Liver (tissue), 10 donors: ENCODE measurements at places on chromosomes 12 and 14.
A peak's percentile ranks its signal among the peaks of the same experiment; 100 is the strongest.

GRCh38 chr12:3607039-3607720, 116.2 kb downstream of the PRMT8 start:
- no peaks in the 10 kb centered on the region for H3K27me3 ChIP-seq
- no peak for DNase-seq
- H3K4me1 ChIP-seq = no peaks in the 10 kb centered on the region
- H3K27ac ChIP-seq = no peak overlapping the region

- no peaks in the 10 kb centered on the region for H3K27me3 ChIP-seq
- H3K27ac ChIP-seq = no peak overlapping the region
- H3K36me3 ChIP-seq = no peaks in the 10 kb centered on the region
- no peak overlapping the region for H3K4me3 ChIP-seq
- DNase-seq = no peak
- no peaks in the 10 kb centered on the region for H3K4me1 ChIP-seq
These were observed 724.0 kb upstream of the TMEM132C start for GRCh38 chr12:127542931-127543330.

DNA sequence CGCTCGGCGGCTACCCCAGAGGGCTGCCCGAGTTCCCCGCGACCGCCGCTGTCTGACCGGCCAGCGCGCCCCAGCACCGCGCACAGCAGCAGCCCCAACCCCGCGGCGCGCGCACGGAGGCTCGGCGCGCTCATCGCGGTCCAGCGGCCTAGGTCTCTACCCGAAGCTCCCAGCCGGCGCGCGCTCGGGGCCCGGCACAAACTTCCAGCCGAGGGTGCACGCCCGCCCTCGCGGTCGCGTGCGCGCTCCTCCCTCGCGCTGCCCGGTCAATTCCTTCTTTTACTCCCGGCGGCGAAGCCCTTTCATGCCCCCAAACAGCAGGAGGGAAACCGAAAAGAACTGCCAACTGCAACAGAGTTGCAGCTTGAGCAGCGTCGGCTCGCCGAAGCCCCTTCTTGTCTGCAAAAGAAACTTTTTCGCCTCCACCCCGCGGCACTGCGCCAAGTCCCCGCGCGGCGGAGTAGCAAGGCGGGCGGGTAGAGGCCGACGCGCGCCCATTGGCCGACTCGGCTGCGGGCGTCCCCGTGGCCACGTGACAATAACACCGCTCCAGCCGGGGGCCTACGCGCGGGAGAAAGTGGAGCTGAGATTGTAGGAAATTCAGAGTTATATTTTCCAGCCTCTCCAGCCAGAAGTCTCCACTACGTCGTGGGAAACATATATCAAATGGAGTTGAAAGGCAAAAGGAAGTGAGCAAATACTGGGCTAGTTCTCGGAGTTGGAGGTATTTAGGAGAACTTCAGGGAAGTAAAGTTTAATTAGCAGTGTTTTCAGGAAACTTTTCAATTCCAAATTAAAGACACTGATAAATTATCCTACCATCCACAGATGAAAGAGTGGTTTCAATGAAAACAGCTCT, at the start of gene LRIG3:
LRIG3 (minus strand) TSS at position 403 of the 859 bp plus-strand sequence; CDS start at position 134, 269 bp downstream.
- no peaks in the 10 kb centered on the region for H3K27me3 ChIP-seq
- peak within 1 kb of the TSS; percentile 74 for H3K4me3 ChIP-seq
- H3K36me3 ChIP-seq = no peaks in the 10 kb centered on the region
- H3K27ac ChIP-seq = peak within 1 kb of the TSS; percentile 92

- H3K27me3 ChIP-seq = no peaks in the 10 kb centered on the region
- H3K36me3 ChIP-seq = no peaks in the 10 kb centered on the region
- no peak overlapping the region for H3K27ac ChIP-seq
- no peak for DNase-seq
These were observed 152.7 kb downstream of the GXYLT1 start for GRCh38 chr12:41992022-41992421.

DNA sequence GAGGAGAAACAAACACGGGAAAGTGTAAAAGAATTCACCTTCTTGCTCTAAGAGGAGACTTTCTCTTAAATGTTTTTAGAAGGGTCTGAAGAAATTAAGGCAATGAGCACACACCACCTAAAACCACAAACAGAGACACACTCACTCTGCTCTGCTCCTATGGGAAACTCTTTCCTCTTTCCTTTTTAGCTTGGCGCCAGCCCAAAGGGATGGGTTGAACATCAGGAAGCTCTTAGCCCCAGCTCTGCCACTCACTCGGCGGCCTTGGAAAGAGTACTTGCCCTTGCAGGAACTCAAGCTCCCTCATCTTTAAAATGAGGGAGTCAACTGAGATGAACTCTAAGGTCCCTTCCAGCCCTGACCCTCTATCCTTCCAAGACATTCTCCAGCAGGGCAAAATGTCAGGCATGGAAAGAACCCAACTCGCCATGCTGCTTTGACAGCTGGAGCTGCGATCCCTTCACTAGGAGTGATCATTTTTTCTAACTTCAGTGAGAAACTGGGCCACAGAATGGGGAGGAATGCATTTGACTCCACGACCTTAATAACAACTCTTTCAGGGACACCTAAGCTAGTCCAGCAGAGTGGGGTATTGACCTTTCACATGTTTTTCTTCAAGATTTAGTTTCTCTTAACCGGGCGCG, 980 bp upstream of the RNASE8 start:
- no peak overlapping the region for H3K4me3 ChIP-seq
- H3K36me3 ChIP-seq = no peaks in the 10 kb centered on the region
- peak overlapping the region; percentile 6 for H3K27ac ChIP-seq
- no peaks in the 10 kb centered on the region for H3K27me3 ChIP-seq

GRCh38 chr14:56137453-56137807, 19.2 kb downstream of the PELI2 start:
- no peak overlapping the region for H3K4me3 ChIP-seq
- no peak for DNase-seq
- H3K36me3 ChIP-seq = no peaks in the 10 kb centered on the region
- H3K27ac ChIP-seq = no peak overlapping the region
- H3K4me1 ChIP-seq = no peaks in the 10 kb centered on the region

DNA sequence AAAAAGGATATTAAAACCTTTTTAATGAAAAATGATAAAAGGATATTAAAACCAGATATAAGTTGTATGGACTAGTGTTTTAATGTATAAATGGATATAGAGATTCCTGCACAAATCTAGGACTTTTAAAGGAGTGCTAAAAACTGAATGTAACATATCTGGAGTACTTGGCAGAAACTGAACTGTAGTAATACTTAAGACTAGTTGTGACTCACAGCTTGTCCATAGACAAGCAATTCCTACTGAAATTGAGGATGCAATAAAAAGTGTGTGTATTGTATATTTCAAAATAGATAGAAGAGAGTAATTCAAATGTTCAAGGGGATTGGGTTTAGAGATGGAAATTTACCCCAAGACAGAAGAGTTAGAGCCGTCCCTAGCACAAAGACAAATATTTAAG, 59.6 kb downstream of the FBXO33 start:
- peaks cover 2% of the 10 kb centered on the region for H3K4me1 ChIP-seq
- H3K27me3 ChIP-seq = no peaks in the 10 kb centered on the region
- no peaks in the 10 kb centered on the region for H3K36me3 ChIP-seq
- DNase-seq = no peak
- H3K27ac ChIP-seq = no peak overlapping the region

DNA sequence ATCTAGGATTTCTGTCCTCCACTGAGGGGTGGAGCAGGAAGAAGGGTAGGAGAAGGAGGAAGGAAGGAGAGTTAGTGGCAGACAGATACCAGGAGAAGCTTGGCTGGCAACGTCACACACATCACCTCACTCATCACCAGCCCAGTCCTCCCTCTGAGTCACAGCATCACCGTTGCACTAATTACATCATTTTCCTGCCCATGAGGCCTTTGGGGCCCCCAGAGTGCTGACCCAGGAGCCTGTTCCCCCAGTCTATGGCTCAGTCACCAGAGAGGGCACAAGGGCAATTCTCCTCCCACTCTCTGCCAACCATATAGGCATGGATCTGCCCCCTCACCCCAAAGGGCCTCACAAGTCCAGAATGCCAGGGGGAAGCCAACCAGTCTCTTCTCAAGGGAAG, 4.6 kb downstream of the RND1 start:
- H3K27ac ChIP-seq = no peak overlapping the region
- DNase-seq = no peak
- H3K27me3 ChIP-seq = no peaks in the 10 kb centered on the region
- no peaks in the 10 kb centered on the region for H3K4me1 ChIP-seq

DNA sequence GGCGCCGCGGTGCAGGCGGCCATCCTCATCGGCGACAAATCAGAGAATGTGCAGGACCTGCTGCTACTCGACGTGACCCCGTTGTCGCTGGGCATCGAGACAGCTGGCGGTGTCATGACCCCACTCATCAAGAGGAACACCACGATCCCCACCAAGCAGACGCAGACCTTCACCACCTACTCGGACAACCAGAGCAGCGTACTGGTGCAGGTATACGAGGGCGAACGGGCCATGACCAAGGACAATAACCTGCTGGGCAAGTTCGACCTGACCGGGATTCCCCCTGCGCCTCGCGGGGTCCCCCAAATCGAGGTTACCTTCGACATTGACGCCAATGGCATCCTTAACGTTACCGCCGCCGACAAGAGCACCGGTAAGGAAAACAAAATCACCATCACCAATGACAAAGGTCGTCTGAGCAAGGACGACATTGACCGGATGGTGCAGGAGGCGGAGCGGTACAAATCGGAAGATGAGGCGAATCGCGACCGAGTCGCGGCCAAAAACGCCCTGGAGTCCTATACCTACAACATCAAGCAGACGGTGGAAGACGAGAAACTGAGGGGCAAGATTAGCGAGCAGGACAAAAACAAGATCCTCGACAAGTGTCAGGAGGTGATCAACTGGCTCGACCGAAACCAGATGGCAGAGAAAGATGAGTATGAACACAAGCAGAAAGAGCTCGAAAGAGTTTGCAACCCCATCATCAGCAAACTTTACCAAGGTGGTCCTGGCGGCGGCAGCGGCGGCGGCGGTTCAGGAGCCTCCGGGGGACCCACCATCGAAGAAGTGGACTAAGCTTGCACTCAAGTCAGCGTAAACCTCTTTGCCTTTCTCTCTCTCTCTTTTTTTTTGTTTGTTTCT, 1.7 kb downstream of the HSPA2 start:
- H3K36me3 ChIP-seq = no peaks in the 10 kb centered on the region
- peaks cover 3% of the 10 kb centered on the region for H3K4me1 ChIP-seq
- H3K4me3 ChIP-seq = peak overlapping the region; percentile 3
- H3K27me3 ChIP-seq = no peaks in the 10 kb centered on the region
- DNase-seq = no peak

- H3K4me3 ChIP-seq = no peak overlapping the region
- no peaks in the 10 kb centered on the region for H3K36me3 ChIP-seq
- no peak overlapping the region for H3K27ac ChIP-seq
- no peaks in the 10 kb centered on the region for H3K4me1 ChIP-seq
These were observed 162.4 kb upstream of the DAAM1 start for GRCh38 chr14:59026081-59026480.

- no peak for DNase-seq
- H3K4me1 ChIP-seq = no peaks in the 10 kb centered on the region
- H3K27me3 ChIP-seq = no peaks in the 10 kb centered on the region
- no peak overlapping the region for H3K27ac ChIP-seq
- H3K4me3 ChIP-seq = no peak overlapping the region
These were observed 293.6 kb downstream of the NELL2 start for GRCh38 chr12:44582521-44582920.

- no peak for DNase-seq
- peaks cover 13% of the 10 kb centered on the region for H3K4me1 ChIP-seq
- no peaks in the 10 kb centered on the region for H3K36me3 ChIP-seq
- no peak overlapping the region for H3K4me3 ChIP-seq
- no peak overlapping the region for H3K27ac ChIP-seq
- no peaks in the 10 kb centered on the region for H3K27me3 ChIP-seq
These were observed 233.4 kb downstream of the MSRB3 start for GRCh38 chr12:65511912-65512311.

GRCh38 chr12:18868717-18869116, 130.8 kb downstream of the CAPZA3 start:
- no peaks in the 10 kb centered on the region for H3K4me1 ChIP-seq
- H3K36me3 ChIP-seq = no peaks in the 10 kb centered on the region
- DNase-seq = no peak
- H3K4me3 ChIP-seq = no peak overlapping the region
- no peaks in the 10 kb centered on the region for H3K27me3 ChIP-seq

DNA sequence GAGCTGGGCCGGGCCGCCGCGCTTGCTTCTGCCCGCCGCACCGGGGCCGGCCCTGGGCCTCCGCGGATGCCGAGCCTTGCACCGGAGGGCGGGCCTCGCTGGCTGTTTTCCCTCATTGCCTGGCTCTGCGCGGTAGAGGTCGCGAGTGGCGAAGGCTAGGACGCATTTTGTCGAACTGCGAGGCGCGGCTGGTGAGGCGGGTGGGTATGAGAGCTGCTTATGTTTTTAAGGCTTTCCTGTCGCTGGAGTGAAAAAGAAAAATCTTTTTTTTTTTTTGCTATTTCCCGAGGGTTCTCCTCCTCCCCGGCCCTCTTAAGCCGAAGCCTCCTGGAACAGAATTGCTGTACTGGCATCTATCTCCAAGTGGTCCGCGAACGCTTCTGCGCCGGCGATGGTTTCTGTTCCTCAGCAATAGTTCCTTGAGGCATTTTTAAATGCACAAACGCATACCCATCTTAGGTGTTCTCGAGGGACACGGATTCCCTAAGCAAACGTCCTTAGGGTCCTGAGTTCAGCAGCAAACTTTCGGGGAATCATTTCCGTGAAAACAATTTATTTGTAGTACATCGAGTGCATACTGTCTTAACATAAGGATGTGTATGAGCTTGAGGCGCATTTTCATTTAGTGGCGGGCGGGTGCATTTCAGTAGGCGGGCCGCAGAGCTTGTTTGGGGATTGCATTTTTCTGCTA, 631 bp downstream of the RESF1 start:
- peak overlapping the region; percentile 60 for H3K4me3 ChIP-seq
- peak; percentile 77 for DNase-seq
- no peaks in the 10 kb centered on the region for H3K27me3 ChIP-seq
- no peaks in the 10 kb centered on the region for H3K36me3 ChIP-seq
- peaks cover 21% of the 10 kb centered on the region for H3K4me1 ChIP-seq
- peak overlapping the region; percentile 79 for H3K27ac ChIP-seq

- no peak for DNase-seq
- H3K36me3 ChIP-seq = no peaks in the 10 kb centered on the region
- no peaks in the 10 kb centered on the region for H3K4me1 ChIP-seq
- H3K4me3 ChIP-seq = no peak overlapping the region
- no peak overlapping the region for H3K27ac ChIP-seq
These were observed 183.4 kb upstream of the RTL1 start for GRCh38 chr14:101086926-101087325.

GRCh38 chr12:1805441-1806081, 14.8 kb upstream of the LRTM2 start:
- no peak overlapping the region for H3K27ac ChIP-seq
- H3K4me3 ChIP-seq = no peak overlapping the region

- DNase-seq = no peak
- no peak overlapping the region for H3K4me3 ChIP-seq
- H3K4me1 ChIP-seq = no peaks in the 10 kb centered on the region
- H3K27ac ChIP-seq = no peak overlapping the region
- peaks cover 17% of the 10 kb centered on the region for H3K36me3 ChIP-seq
These were observed 65.2 kb downstream of the PAPOLA start for GRCh38 chr14:96567289-96567899.
